ENCODE measurements at places on chromosomes 12 and 14. TPM values are rescaled to one million over a fixed set of nuclear protein-coding genes. Genes with fewer than 3 reads are reported as not detected.

GRCh38 chr14:36915081-36915480, 253.4 kb downstream of the PAX9 start:
- no peak overlapping the region for H3K4me3 ChIP-seq
- H3K27ac ChIP-seq, result no peak overlapping the region
- no peak for DNase-seq
- no peaks in the 10 kb centered on the region for H3K27me3 ChIP-seq
- no peaks in the 10 kb centered on the region for H3K36me3 ChIP-seq
- H3K4me1 ChIP-seq, result peaks cover 4% of the 10 kb centered on the region

DNA sequence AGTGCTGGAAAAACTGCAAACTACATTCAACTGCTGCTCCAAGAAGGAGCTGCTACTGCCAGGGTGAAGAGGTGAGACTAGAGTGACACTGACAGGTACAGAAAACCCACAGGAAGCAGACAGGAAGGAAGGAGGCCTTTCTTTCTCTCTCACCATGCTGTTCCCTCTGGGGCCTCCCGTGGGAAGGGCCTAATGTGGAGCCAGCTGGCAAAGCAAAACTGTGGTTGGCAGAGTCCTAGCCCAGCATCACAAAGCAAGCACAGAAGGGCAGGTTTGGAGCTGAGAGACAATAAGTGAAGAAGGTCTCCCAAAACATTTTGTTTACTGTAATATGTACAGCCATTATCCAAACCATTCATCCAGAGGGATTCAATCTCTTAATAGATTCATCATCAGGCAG, 122.5 kb upstream of the MAX start:
- no peaks in the 10 kb centered on the region for H3K36me3 ChIP-seq
- peaks cover 42% of the 10 kb centered on the region for H3K4me1 ChIP-seq
- no peak overlapping the region for H3K4me3 ChIP-seq
- no peak overlapping the region for H3K27ac ChIP-seq
- DNase-seq, result no peak

The OLR1 gene
- total RNA-seq, result not detected

The GALNT16 gene
- not detected for total RNA-seq

DNA sequence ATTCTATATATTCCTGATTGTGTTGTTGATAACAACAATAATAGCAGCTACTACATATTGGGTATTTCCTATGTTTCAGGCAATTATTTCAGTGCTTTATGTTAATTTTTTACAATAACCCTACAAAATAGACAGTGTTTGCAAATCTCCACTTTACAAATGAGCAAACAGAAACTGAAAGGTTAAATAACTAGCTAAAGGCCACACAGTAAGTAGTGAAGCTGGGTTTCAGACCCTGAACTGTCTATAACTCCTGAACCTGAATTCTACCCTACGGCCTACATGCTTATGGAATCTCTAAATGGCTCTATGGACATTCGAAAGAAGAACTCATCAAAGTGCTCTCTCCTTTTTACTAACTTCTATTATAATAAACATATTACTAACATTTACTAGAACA, 19.7 kb upstream of the NUDT4 start:
- no peaks in the 10 kb centered on the region for H3K27me3 ChIP-seq
- H3K36me3 ChIP-seq, result no peaks in the 10 kb centered on the region
- H3K27ac ChIP-seq, result no peak overlapping the region
- H3K4me3 ChIP-seq, result no peak overlapping the region
- no peak for DNase-seq
- no peaks in the 10 kb centered on the region for H3K4me1 ChIP-seq

DNA sequence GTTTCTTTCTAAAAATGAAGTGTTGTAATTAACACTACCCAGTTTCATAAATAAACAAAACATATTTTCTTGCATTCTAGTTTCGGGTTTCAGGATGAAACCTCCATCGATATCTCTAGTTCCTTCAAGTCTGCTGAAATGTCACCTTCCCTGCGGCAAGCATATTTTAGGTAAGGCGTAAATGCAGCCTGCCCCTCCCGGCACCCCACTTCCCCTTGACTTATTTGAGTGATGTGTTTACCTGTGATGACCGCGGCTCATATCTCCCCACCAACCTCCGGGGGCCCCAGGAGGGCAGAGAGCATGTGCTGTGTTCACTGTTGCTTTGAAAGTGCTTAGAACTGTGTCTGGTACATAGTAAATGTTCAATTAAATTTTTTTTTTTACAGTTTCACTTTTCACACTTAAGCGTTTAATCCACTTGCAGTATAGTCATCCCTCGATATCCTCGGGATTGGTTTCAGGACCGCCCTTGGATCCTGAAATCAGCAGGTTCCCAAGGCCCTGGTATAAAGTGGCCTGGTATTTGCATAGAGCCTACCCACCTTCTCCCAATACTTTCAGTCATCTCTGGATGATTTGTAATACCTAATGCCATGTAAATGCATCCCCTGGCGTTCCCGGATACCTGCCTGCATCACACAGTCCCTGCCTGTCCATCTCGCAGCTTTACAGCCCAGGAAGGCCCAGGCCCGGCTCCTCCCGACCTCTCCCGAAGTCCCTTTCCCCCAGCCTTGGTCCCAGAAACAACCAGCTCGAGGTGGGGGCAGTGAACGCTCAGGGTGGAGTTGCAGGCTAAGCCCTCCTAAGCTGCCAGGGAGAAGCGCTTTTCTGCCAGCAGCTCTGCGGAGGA, 40.2 kb upstream of the FBRSL1 start:
- no peak overlapping the region for H3K27ac ChIP-seq
- DNase-seq, result no peak
- H3K4me1 ChIP-seq, result no peaks in the 10 kb centered on the region
- H3K4me3 ChIP-seq, result no peak overlapping the region

All from Karpas-422 (cell line).